ENCODE measurements at places on chromosomes 1 and 21.

GRCh38 chr1:159916242-159917051 is 8.9 kb downstream of the TAGLN2 start:
- DNase-seq: no peak

GRCh38 chr1:95033843-95034242 is 38.9 kb downstream of the ALG14 start:
- no peak for DNase-seq

GRCh38 chr1:47643306-47644211 is 205.7 kb downstream of the FOXD2 start:
- no peak for DNase-seq

DNA sequence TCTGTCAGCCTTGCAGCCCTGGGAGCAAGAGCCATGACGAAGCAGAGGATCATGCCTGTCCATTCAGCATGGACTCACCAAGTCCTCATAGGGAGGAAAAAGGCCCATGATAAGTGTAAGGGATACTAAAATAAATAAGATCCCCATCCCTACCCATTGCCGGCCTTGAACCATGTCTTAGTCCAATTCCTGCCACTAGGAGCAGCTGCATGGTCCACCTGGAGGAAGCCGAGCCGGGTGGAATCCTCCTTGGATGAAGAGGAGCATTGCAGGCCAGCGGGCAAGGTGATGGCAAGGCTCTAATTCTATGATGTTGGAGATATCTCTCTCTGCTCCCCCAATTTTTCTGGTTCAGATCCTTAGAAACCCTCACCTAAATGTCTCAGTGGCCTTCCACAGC is 38.7 kb upstream of the SYT6 start:
- no peak for DNase-seq

DNA sequence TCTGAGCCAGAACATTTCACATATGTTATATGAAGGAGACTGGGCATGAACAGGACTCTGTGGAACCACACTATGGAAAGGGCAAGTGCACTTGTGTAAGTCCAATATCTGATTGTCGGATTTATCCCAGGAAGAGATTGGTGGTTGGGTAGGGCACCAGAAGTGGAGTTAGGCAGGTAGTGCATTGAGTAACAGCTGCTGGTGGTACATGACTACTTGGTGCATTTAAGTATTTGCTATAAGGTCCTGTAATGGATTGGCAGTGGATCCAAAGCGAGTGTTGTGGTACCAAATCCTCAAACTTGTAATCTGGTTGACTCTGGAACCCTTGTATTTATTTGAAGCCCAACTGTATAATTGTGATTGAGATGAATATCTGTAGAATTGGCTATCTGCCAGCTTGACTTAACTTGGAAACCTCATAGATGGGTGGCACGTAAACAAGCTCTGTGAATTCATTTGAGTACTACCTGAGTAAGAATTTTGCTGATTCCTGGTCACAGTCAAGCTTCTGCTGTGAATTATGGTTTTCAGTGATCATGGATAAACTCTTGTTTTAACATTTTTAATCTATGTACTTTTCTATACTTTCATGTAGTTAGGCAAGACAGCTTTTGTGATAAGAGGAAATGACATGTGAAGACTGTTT is 21.1 kb downstream of the UBAP2L start:
- DNase-seq: no peak

DNA sequence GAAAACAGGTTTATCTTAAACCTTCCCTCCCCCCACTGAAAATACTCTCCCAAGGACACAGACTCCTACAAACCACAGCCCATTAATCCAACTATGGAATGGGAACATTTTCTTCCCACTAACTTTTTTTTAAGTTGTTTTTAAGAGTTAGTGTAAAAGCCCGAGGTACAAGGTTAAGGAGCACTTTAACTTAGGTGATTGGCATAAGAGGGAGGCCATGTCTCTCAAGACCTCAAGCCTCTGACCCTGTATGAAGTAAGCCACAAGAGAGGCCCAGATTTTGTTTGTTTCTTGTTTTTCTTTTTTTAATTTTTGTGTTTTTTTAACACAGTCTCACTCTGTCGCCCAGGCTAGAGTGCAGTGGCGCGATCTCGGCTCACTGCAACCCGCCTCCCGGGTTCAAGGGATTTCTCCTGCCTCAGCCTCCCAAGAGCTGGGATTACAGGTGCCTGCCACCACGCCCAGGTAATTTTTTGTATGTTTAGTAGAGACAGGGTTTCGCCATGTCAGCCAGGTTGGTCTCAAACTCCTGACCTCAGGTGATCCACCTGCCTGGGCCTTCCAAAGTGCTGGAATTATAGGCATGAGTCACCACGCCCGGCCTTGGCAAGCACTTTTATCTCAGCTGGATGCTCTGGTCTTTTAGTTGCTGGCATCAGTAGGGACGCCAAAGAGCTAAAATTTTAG is 14.4 kb downstream of the ARMH1 start:
- DNase-seq: no peak

- DNase-seq: peak; percentile 9
Measured at GRCh38 chr21:38679534-38679933, 126.2 kb upstream of the ETS2 start.

- no peak for DNase-seq
Measured at GRCh38 chr1:18681423-18681835, 50.8 kb downstream of the PAX7 start.

GRCh38 chr1:97158691-97159096 is 437.1 kb downstream of the PTBP2 start:
- no peak for DNase-seq

GRCh38 chr1:159752135-159752580 is 28.6 kb upstream of the DUSP23 start:
- no peak for DNase-seq

- DNase-seq: no peak
Measured at GRCh38 chr21:30044447-30045064, 104.8 kb upstream of the GRIK1 start.

DNA sequence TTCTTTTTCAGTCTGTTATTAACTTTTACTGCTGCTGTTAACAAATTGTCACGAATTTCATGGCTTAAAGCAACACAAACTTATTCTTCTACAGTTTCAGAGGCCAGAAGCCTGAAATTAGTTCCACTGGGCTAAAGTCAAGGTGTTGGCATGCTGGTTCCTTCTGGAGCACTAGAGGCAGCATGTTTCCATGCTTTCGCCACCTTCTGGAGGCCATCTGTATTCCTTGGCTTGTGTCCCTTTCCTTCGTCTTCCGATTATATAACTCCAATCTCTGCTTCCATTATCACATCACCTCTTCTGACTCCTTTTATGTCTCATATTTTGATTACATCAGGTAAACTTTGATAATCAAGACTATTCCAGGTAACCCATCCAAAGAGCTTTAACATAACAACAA is 1742.1 kb downstream of the BRINP3 start:
- DNase-seq: no peak

DNA sequence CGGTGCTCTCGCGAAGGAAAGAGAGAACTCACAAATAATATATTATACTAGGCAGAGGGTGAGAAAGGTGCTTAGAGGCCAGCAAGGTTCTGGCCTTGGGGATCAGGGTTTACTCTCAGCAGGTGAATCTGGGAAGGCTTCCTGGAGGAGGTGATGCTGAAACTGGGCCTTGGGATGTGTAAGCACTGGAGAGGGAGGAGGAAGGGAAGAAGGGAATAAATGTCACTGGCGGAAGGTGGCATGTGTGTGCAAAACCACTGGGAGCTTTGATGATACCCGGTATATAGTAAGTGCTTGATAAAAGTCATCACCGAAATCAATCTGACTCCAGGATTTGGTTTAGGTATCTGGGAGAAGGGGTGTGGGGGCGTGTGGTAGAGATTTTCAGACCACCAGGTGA is 24.4 kb downstream of the SPSB1 start:
- DNase-seq: no peak

DNA sequence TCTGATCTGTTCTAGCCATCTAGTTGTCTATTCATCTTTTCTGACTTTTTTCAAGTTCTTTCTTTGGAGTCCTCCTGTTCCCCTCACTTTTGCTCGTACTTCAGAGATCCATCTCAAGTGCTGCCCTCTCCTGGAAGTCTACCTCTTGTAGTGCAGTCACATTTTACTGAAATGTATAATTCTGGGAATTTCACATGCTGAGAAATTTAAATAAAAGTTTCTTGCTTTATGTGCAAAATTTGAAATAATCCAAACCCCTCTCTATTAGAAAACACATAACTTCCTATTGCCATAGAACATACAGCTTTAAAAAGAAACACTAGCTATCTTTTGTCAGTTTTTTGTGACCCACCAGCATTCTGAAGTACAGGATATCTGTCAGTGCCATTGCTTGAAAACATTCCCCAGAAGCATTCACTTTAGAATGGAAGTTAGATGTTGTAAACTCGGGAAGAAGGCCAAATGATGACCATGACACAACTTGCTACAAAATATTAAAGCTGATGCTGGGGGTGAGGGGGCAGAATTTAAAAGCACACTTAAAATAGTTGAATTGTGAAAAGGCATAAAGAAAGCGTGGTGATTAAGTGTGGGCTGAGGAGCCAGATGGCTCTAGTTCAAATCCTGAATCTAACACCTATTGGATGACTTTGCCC is 22.0 kb downstream of the RLF start:
- no peak for DNase-seq

DNA sequence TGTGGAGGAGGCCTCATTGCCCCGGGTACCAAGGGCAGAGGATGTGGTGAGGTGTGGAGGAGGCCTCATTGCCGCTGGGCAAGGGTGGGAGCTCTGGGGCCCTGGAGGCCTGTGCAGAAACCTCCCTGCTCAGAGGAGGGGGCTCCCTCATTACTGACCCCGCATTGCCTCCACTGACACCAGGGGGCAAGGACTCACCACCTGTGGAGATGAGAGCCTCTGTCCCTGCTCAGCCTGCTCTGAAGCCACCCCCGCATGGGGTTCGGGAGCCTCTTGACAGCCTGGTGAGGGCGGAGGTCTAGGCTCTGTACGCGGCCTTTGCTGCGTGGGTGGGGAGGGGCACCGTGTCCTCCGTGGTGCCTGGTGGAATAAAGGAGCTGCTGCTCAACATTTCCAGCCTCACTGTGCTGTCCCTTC is 95.0 kb upstream of the COL6A1 start:
- DNase-seq: no peak
